HT-29 (cell line): ENCODE measurements at places on chromosomes 1 and 21.

DNA sequence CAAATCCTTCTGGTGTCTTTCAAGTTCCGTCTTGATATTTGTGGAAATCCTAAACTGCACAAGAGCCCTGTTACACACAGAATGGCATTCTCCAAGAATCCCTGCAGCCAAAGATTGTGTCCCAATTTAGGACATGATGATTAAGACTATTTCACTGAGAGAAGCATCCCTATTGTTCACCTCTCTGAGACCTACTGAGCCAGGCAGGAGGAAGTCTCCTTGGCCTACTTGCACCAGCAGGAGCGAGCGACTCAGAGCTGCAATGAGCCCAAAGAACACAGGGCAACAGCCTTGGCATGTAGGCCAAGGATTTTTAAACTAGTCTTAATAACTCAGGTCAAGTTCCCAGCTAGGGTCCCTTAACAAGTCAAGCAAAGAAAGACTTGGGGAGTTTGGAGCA lies 79.4 kb upstream of the RUNX1 start:
- no peak for DNase-seq

DNA sequence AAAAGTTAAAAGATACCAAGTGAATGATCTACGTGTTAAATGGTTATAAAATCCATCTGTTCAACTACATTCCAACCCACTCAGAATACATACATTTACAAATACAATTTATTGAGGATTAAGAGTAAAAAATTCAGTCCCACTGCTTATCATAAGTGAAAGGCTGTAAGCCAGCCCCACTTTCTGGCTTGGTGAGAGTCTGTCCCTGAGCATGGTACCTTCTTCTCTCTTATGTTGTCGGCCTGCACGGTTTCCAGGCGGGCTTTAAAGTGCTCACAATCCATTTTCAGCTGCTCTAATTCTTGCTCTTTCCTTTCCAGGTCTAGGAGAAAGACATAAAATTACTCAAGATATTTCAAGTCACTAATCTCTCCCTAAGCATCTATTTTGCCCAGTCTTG lies 15.2 kb downstream of the HSF2BP start:
- DNase-seq = no peak

DNA sequence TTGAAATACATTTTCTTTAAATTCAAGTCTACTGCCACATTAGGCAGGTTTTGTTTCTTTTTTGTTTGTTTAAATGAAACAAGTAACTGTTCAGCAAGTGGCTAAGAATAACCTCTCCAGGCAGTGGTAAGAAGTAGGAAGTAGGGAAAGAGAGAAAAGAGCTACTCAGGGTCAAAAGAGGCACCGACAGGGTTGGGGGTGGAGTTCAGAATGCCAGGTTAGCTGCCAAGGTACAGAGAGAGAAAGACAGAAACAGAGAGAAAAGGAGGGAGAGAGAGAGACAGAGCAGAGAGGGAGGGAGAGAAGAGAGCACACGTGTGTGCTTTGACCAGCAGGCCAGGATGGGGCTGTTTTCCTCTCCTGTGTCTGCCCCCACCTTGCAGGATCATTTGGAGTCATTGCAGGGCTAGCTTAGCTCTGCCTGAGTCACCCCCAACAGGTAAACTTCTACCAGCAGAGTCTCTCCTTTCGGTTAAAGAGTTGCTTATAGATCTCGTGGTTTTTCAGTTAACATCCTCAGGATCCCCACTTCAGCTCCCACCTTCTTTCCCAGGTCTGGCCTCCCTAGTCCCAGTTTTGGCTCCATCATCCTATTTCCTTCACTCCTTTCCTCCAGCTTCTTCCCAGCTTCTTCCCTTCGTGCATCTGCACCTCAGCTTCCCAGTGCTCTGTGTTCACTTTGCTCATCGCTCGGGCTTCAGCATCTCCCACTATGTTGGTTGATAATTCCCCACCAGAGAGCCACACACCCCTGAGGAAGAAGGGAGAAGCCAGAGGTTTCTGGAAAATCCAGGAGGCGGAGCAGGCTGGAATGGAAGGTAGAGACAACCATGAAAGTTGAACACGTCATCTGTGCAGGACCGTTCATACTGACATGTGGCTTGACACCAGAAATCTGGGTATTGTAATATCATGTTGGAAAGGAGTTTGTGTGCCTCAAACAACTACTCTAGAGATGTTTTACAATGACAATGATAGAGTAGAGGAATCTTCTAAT lies 21.8 kb upstream of the RAB4A start:
- peak; percentile 31 for DNase-seq

GRCh38 chr1:104868794-104869193 lies 1119.1 kb downstream of the AMY1C start:
- DNase-seq = no peak

- peak; percentile 76 for DNase-seq
These were observed 973 bp downstream of the SDF4 start for GRCh38 chr1:1230656-1231399.
